Thyroid gland (tissue), 4 donors: ENCODE measurements at places on chromosomes 13 and 19. TPM values are rescaled to one million over a fixed set of nuclear protein-coding genes. Genes with fewer than 3 reads are reported as not detected.

The LAIR1 gene
- 14.5 TPM for total RNA-seq

The PIN1 gene
- total RNA-seq, result 72.9 TPM

The TRIM13 gene
- total RNA-seq, result 24.5 TPM

The TMEM272 gene
- total RNA-seq, result not detected

The CNN1 gene
- total RNA-seq, result 6.3 TPM

The LGALS4 gene
- total RNA-seq, result not detected

The C1QTNF9B gene
- not detected for total RNA-seq
